ENCODE measurements at places on chromosomes 11 and 22.

GRCh38 chr11:27020751-27021150 is 19.9 kb upstream of the BBOX1 start:
- DNase-seq: peak; percentile 18

DNA sequence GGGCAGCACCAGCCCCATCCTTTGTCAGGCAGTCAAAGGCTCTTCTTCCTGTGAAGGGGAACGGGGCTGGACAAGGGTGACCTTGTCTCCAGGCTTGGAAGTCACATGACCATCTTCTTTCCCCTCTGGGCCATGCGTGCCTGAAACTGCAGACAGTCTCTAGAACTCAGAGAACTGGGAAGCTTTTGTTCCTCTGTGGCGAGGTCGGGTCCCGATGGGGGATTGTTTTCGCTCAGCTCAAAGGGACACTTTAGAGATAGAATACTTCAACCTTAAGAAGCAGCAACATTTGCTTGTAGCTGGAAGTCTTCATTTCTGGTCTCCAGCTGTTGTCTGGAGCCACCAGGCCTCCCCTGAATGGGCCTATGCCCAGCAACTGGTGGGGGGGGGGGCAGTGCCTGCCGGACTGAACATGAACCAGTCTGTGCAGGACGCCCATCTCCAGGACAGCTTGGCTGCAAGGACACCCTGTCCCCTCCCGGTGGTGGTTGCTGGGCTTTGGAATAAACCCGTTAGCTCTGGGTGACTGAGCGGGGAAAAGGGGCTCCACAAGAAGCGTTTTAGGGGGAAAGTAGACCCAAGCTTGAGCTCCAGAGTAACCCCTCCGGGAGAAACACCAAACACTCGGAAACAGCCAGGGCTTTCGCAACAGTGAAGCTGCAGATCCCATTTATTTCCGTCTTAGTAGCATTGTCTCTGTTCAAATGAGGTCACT is 55.7 kb upstream of the EMID1 start:
- no peak for DNase-seq

GRCh38 chr11:122559734-122560382 is 95.7 kb upstream of the UBASH3B start:
- no peak for DNase-seq

GRCh38 chr11:7967826-7968225 is 2.6 kb upstream of the NLRP10 start:
- DNase-seq: no peak

- no peak for DNase-seq
These were observed 18.8 kb upstream of the PRR5 start for GRCh38 chr22:44683237-44683636.

- no peak for DNase-seq
These were observed 76.9 kb downstream of the KCNJ1 start for GRCh38 chr11:128790196-128790595.

DNA sequence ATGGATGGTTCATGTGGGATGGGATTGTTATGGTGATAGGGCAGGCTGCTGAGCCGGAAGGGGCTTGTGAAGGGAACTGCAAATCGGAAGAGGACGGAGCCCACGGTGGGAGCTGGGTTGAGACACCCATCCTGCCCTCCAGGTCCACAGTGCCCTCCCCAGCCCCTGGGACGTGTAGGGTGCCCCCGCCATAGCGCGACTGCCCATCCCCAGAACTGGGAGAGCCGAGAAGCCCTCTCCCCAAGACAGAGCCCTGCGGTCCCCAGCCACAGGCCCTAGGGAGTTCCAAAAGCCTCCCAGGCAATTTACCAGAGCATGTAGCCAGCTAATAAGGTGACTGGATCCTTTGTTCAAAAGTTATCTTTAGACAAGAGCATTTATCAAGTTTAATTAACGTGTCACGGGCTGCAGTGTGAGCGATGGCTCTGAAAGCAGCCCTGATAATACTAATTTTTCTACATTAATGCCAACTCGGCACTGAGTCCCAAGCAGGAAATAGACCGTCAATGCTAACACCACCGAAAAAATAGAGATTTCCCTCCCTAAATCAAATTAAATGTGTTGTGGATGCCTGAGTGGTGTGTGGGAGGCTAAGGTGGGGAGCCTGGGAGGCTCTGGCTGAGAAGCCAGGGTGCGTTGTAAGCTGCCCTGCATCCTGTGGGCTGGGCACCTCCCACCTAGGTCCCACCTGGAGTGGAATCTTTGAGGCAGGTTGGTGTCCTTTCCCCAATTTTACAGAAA is 76.8 kb upstream of the RTL6 start:
- no peak for DNase-seq

DNA sequence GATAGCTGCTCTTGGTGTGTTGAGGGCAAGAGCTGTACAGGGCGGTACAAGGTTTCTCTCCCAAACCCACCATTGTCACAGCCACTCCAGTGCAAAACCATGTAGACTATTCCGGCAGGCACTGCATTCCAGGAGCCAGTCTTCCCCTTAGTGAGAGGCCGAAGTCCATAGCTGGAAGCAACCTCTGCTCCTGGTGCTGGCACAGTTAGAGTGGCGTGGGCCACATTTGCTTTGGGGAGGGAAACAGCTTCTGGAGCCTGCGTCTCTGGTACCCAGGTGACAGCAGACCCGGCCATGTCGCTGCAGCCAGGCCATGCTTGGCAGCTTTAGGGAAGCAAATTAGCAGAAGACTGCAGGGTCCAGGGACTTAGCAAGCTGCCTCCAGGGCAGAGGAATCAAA is 788.0 kb downstream of the BRD1 start:
- no peak for DNase-seq

DNA sequence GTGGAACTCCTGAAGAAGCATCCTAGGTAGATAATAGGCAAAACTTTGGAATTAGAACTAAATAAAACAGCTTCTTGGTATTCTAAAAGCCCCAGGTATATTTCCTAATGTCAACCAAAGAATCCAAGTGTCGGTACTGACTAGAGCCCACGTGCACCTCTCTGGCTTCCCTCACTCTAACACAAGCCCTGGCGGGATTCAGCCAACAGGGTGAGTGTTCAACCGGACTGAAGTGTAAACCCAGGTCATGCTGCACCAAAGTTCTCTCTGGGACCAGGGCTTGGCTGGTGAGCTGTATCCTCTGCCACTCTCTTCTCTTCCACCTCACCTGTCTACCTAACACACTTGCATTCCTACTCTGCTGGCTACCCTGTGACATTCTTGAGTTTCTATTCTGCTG is 40.1 kb downstream of the USP28 start:
- DNase-seq: no peak

GRCh38 chr11:121408830-121409229 is 43.3 kb upstream of the SORL1 start:
- no peak for DNase-seq

GRCh38 chr11:20112291-20113148 is 47.8 kb downstream of the DBX1 start:
- peak; percentile 74 for DNase-seq

DNA sequence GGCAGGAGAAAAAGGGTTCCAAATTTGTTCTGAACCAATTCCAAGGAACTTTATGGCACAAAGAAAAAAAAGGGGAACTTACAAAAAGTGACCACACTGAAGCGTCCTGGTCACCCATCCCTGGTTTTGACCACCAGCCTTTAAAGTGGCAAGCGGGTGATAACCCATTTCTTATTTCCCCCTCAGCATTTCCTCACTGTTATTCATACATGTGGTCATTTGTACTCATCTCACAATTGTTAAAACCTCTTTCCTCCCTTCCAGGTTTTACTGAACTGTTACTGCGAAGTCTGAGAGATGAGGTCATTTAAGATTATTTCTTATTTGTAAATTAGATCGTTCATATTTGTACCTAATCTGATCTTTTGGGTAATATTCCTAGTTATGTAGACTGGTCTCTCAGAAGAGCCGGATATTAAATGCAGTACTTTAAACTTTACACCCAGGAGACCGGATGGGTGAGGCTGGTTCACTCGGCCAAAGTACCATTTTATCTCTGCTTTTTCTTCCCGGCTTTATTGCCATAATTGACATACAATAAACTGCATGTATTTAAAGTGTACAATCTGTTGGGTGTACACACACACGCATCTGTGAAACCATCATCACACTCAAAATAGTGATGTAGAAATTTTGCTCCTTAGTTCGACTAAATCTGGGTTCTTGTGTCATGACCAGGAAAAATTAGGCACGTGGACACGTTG is 47.0 kb downstream of the CDPF1 start:
- no peak for DNase-seq

GRCh38 chr11:12516387-12517105 is 139.2 kb downstream of the PARVA start:
- no peak for DNase-seq

- DNase-seq: no peak
These were observed 54.6 kb upstream of the BARX2 start for GRCh38 chr11:129321076-129321475.

All from NCI-H2171 treated with DMSO at 0.1 percent for 48 hours (cell line).